ENCODE measurements at places on chromosomes 1 and 21.

DNA sequence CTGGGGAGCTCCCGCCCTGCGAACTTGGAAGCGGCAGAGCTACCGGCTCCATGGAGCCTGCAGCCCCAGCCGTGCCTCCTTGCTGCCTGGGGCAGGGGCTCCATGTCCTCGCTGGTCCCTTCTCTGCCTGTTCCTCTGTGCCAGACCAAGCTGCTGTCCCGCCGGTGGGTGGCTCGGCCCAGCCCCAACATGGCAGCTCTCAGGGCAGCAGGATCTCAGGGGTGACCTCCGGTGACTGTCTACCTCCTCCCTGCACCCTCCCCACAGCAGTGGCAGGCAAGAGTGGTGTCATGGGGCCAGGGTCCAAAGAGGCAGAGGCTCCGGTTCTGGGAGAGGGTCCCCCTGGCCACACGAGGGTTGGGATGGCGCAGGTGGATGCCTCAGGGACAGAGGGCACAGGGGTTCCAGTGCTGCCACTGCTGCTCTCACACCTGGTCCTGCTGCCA is 45.8 kb downstream of the ATP6V1G3 start:
- no peak for DNase-seq

DNA sequence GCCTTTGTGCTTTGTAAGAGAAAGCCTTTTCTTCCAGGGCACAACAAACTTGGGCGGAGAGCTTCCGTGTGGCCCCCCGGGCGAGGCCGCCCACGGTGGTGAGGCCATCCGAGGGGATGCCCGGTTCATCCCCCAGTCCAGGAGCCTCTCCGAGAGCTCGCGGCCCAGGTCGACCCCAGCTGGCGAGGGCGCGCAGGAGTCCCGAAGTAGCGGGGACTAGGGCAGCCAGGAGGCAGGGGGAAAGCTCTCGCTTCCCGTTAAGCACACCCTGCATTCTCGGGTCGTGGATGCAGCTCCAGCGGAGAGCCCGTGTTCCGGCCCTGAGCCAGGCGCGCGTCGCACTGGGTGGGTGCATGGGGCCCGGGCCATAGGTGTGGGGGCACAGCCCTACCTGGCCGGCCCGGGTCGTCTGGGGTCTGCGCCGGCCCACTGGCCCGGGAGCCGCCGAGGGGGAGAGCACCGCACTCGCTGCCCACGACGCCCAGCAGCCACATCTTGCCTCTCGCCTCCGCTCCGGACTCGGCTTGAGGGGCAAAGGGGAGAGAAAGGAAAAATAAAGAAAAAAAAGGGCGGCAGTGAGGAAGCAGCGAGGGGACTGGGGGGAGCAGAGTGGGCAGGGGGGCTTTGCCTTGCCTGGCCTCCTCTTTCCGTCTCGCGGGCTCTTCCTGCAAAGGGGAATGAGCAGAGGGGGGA is 1.8 kb downstream of the RNF220 start:
- no peak for DNase-seq

DNA sequence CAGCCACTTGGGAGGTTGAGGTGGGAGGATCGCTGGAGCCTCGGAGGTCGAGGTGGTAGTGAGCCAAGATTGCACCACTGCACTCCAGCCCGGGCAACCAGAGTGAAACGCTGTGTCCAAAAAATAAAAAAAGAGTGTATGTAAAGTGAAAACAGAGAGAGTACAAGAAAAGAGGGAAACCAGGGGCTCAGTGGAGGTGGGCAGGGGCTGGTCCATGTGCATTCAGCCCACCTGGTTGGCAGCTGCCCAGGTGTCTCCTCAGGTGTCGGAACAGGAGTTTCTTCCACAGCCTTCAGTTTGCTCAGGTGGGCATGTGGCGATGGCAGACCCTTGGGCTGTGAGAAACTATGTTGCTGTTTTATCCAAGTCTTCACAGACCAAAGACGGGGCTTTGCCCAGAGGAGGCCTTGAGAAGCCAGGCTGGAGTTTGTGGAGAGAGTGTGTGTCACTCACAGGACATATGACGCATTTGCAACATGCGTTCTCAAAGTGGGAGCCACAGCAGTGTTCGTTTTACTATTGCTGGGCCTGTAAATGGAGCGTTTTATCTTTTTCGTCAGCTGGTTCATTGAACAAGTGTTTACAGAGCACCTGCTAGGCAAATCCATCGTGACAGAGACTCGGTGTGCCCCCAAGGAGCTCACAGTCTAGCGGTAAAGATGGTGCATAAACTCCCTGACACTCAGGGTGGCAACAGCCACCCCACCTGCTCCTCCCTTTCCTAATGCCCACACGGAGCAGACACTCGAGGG is 22.4 kb upstream of the SAMD11 start:
- DNase-seq: no peak

- DNase-seq: no peak
These were observed 12.4 kb downstream of the EPB41 start for GRCh38 chr1:28926629-28927265.

DNA sequence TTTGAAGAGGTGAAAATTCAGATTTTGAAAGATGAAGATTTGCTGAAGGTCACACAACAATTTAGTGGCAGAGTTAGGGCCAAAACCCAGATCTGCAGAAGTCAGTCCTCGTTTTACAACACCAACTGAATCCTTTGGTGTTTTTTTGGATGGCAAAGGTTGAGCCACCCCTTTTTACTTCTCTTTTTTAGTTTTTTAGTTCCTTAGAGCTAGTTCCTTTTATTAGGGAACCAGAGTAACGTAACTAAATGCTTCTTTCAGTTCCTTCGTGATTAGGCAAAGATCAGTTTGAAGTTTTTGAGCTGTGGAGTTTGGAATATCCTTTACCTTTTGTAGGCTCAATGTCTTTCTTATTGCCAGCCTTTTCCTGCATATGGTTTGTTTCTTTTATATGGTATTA is 67.9 kb upstream of the ARID1A start:
- no peak for DNase-seq

GRCh38 chr21:35314857-35315582 is 265.9 kb upstream of the RUNX1 start:
- DNase-seq: no peak

- DNase-seq: no peak
These were observed 78.3 kb upstream of the NFASC start for GRCh38 chr1:204792354-204792692.

- DNase-seq: no peak
These were observed 993.0 kb upstream of the PRMT6 start for GRCh38 chr1:106063510-106063909.

DNA sequence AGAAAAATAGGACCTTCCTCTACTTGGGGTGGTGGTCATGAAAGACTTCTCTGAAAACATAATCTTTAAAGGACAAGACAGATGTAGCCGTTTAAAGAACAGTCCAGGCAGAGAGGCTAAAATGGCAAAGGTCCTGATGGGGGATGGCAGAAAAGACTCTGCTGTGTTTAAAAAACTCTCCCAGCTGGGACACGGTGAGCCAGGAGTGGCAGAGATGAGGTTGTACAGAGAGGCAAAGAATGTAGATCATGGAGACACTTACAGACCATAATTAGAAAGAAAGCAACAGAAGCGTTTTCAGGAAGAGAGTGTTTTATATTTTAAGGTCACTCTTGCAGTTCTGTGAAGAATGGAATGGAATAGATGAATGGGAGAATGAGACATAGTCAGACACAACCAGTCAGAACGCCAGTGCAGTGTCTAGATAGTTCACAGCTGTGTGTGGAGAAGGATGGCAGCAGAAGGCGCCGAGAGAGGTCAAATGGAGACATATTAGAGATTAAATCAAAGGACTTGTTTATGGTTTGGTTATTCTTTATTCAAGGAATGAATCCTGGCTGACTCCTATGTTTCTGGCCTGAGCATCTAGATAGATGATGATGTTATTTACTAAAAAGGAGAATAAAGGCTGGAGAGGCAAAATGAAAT is 47.8 kb downstream of the USP24 start:
- DNase-seq: no peak

- DNase-seq: no peak
These were observed 13.7 kb downstream of the MTHFR start for GRCh38 chr1:11792106-11792505.

- no peak for DNase-seq
These were observed 86.8 kb downstream of the LRRC8C start for GRCh38 chr1:89719502-89720306.

DNA sequence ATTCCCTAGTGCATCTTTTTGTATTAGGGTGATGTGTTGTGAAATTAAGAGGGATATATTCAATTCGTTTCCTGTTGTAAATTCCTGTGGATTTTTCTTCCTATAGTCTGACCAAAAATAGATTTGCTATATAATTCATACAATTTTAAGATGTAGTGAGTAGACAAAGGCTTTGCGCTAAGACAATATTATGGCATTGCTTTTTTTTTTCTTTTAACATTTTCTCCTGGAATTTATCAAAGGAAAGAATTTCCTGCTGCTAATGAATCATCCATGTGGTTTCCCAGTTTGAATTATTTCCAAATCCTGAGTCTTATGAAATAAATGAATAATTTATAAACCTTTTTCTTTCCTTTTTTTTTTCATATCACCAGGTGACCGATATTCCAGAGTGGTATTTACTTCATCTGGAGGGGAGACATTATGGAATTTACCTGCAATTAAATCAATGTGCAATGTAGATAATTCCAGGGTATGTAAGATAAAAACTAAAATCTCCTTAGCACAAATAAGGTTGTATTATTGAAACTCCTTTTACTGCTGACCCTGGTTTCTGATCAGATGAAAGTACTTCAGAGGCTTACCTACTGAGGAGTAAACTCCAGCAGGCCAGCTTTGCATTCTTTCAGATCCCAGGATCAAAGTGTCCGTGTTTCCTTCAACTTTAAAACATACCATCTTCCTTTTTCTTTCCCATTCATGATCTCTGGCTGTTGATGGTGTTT is 148.4 kb downstream of the TLR5 start:
- DNase-seq: no peak

GRCh38 chr1:202090994-202091393 is 31.7 kb upstream of the GPR37L1 start:
- no peak for DNase-seq

DNA sequence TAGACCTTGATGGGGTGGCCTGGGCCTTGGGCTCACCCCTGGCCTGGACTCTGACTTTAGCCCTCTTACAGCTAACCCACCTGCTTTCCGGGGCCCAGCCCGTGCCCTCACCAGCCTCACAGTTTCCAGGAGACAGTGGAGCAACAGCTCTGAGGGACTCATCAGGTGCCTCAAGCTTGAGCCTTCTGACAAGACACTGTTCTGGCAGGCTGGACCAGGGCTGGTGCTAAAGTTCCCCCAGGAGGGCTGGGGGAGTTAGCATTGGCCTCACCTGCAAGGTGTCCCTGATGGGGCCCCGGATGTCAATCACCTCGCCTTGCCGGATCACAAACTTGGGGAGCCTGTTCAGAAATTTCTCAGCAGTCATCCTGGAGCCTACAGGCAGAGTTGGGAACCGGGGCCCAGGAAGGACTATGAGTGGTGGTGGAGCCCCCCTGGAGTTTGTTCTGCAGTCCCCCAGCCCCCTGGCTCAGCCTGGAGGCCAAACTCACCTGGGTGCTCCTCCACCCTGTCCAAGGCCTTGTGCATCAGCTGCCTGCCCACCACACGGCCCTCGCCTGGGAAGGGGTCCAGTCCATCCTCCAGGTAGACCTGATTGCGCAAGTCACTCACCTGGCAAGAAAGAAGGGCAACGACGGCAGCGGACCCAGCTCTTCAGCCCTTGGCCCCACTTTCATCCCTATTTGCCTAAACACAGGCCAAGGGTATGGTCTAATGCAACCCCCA is 4.1 kb downstream of the SH3BGRL3 start:
- no peak for DNase-seq

DNA sequence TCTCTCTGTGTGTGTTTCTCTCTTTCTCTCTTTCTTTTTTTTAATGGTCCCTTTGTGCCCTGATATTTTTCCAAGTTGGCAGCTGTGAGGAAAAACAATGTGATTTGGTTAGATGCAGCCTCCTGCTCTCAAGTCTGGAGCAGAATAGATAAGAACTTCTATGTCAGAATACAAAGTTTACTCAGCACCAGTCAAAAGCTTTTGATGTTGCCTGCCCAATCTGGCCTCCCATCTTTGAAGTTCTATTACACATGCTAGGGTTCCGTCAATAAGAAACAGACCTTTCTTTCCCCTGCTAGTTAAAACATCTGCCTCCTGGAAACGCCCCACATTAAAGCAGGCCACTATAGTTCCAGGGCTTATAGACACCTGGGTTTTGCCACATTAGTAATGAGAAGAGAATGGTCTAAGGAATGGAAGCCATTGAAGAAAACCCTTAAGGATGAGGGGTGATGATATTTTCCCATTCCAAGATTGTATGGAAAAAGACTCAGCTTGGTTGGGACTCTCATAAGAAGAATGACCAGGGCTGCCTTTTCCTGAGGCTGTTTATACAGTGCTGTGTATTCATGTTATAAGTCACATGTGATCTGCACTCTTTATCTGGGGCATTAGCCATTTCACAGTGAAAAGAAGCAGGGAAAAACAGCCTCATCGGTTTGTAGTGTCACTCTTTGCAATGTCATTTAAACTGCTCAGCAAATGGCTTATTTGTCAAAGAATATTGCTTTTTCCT is 414.7 kb upstream of the PROX1 start:
- no peak for DNase-seq

- DNase-seq: no peak
These were observed 36.5 kb downstream of the PLA2G4A start for GRCh38 chr1:186865253-186865652.
